Transverse colon (tissue), 4 donors: ENCODE measurements at places on chromosomes 5 and 9. TPM values are rescaled to one million over a fixed set of nuclear protein-coding genes. Genes with fewer than 3 reads are reported as not detected.

Gene BHMT2
- 3.2 TPM for total RNA-seq

- H3K36me3 ChIP-seq: no peaks in the 10 kb centered on the region
- DNase-seq: no peak
- no peaks in the 10 kb centered on the region for H3K27me3 ChIP-seq
- H3K4me1 ChIP-seq: no peaks in the 10 kb centered on the region
Measured at GRCh38 chr5:43078956-43079355, 38.8 kb upstream of the ANXA2R start.

GRCh38 chr5:68405784-68406743, 190.5 kb downstream of the PIK3R1 start:
- H3K27ac ChIP-seq: peak overlapping the region; percentile 72
- peaks cover 20% of the 10 kb centered on the region for H3K4me1 ChIP-seq
- H3K27me3 ChIP-seq: no peaks in the 10 kb centered on the region
- H3K36me3 ChIP-seq: no peaks in the 10 kb centered on the region
- H3K4me3 ChIP-seq: no peak overlapping the region
- DNase-seq: no peak

Gene MCTP1
- 18.3 TPM for total RNA-seq

Gene AK8
- total RNA-seq: not detected

DNA sequence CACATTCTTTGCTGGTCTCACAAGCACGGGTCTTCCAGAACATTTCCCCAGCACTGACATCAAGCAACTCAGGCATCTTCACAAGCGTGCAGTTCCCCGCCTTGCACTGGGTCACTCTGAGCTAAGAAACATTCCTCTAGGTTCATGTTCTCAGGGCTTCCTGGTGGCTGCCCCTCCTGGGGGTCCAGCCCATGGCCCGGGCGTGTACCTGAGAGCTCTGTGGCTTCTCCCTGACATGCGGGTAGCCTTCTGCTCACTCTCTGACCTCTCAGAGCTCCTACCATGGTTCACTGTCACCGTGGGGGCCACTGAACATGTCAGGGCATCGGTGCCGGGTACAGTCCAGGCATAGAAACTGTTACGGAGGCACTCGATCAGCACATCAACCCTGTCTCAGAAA, 87.5 kb downstream of the OLFM1 start:
- no peak overlapping the region for H3K27ac ChIP-seq
- H3K27me3 ChIP-seq: no peaks in the 10 kb centered on the region
- H3K36me3 ChIP-seq: no peaks in the 10 kb centered on the region
- no peak for DNase-seq

GRCh38 chr9:22079873-22080341, 70.8 kb upstream of the CDKN2B start:
- H3K27me3 ChIP-seq: no peaks in the 10 kb centered on the region
- H3K36me3 ChIP-seq: no peaks in the 10 kb centered on the region
- no peak overlapping the region for H3K27ac ChIP-seq

- no peaks in the 10 kb centered on the region for H3K36me3 ChIP-seq
- no peaks in the 10 kb centered on the region for H3K27me3 ChIP-seq
- H3K4me3 ChIP-seq: no peak overlapping the region
- H3K4me1 ChIP-seq: peaks cover 3% of the 10 kb centered on the region
- DNase-seq: no peak
Measured at GRCh38 chr5:78659114-78659513, 10.5 kb upstream of the LHFPL2 start.

GRCh38 chr5:126811515-126812198, 34.7 kb downstream of the LMNB1 start:
- DNase-seq: no peak
- no peaks in the 10 kb centered on the region for H3K36me3 ChIP-seq
- H3K4me1 ChIP-seq: no peaks in the 10 kb centered on the region
- no peaks in the 10 kb centered on the region for H3K27me3 ChIP-seq
- no peak overlapping the region for H3K27ac ChIP-seq

DNA sequence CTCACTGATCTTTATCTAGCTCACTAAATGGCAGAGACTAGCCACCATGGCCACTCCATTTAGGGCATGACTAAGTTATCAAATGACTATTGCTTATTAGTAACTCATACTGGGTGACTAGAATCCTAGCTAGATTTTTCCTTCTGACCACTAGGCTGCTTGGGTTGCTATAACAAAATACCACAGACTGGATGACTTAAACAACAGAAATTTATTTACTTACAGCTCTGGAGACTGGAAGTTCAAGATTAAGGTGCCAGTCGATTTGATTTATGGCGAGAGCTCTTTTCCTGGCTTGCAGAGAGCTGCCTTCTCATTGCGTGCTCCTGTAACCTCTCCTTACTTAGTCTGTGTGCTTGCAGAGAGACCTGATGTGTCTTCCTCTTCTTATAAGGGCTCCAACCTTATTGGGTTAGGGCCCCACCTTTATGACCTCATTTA, 55.0 kb upstream of the APC start:
- no peak overlapping the region for H3K4me3 ChIP-seq
- H3K36me3 ChIP-seq: no peaks in the 10 kb centered on the region
- H3K27me3 ChIP-seq: peaks cover 5% of the 10 kb centered on the region
- no peaks in the 10 kb centered on the region for H3K4me1 ChIP-seq
- H3K27ac ChIP-seq: no peak overlapping the region
- DNase-seq: no peak

Gene FOXB2
- not detected for total RNA-seq

DNA sequence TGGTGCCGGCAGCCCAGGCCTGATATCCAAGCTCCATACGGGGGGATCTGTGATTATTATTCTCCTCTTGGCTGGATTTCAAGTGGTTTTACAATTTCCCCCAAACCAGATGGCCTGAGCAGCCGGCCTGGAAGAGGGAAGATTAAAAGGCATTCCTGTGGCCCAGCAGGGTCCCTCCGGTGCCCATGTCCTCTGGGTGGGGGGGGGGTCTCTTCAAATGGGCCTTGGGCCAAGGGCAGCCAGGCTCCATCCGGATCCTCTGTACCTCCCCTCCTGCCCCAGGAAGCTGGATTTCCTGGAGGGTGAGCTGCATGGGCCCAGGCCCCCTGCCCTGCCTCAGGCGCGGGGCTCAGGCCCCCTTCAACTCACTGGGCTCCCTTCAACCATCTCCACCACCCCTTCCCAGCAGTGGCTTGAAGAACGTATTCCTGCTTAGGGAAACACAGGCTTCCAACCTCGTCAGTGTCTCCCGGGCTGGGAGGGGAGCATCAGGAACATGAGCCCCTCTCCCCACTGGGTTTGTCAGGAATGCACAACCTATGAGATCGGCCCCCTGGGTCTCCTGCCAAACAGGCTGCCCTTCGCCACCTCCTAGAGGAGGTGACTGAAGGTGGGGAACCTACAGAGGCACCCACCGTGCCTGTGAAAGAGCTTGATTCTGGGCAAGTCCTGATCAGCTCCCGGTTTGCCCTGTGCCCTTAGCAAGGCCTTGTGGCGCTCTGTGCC, 62.9 kb upstream of the ORM1 start:
- no peaks in the 10 kb centered on the region for H3K27me3 ChIP-seq
- H3K4me3 ChIP-seq: no peak overlapping the region
- no peak overlapping the region for H3K27ac ChIP-seq
- DNase-seq: no peak
- H3K36me3 ChIP-seq: no peaks in the 10 kb centered on the region

- H3K36me3 ChIP-seq: no peaks in the 10 kb centered on the region
- no peak overlapping the region for H3K4me3 ChIP-seq
- no peaks in the 10 kb centered on the region for H3K4me1 ChIP-seq
Measured at GRCh38 chr5:129820-130219, 37.9 kb downstream of the PLEKHG4B start.

DNA sequence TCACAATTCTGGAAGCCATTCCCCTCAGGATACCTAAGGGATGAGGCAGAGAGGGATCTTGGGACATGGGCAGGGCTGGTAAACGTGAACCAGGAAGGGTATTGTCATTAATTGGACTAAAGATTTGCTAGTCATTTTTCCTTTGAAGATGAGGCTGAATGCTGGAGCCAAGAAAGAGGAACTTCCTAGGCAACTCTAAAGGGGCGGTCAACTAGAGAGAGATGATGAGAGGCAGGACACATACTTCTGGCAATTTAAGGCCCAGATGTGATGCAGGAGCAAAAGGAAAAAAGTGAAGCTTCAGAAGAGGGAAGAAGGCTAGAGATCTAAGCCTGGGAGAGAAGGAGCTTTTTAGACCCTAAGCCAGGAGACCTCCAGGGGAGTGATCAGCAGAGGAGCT, 5.6 kb downstream of the GBA2 start:
- no peak for DNase-seq
- no peak overlapping the region for H3K4me3 ChIP-seq
- peaks cover 26% of the 10 kb centered on the region for H3K4me1 ChIP-seq
- H3K27me3 ChIP-seq: no peaks in the 10 kb centered on the region
- H3K36me3 ChIP-seq: peaks cover 57% of the 10 kb centered on the region

Gene SGCD
- total RNA-seq: 1.5 TPM

Gene STARD4
- total RNA-seq: 12.9 TPM

DNA sequence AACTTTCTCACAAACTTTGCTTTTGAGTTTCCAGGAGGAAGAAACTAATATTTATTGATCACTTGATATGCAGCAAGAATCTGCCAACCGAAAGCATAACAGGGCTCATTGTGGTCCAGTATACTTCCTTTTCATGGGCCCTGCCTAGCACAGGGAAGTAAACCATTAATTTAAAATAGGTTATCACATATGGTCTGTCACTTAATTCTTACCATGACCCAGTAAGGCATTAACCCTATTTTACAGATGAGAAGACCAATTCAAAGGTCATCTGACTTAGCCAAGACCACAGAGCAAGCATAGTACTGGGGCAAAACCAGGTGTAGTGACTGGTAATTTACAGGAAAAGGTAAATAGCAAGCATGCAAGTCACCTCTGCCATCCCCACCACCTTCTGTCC, 336.9 kb upstream of the DMAC1 start:
- no peak overlapping the region for H3K27ac ChIP-seq
- no peak for DNase-seq
- H3K27me3 ChIP-seq: no peaks in the 10 kb centered on the region
- H3K4me1 ChIP-seq: no peaks in the 10 kb centered on the region
- no peaks in the 10 kb centered on the region for H3K36me3 ChIP-seq

Gene CCNO
- 1.1 TPM for total RNA-seq

Gene PCDHA9
- total RNA-seq: 0.37 TPM

- no peak overlapping the region for H3K27ac ChIP-seq
- no peaks in the 10 kb centered on the region for H3K27me3 ChIP-seq
- DNase-seq: no peak
- no peaks in the 10 kb centered on the region for H3K4me1 ChIP-seq
- H3K36me3 ChIP-seq: no peaks in the 10 kb centered on the region
- no peak overlapping the region for H3K4me3 ChIP-seq
Measured at GRCh38 chr9:93321220-93321610, 130.3 kb upstream of the FAM120A start.

DNA sequence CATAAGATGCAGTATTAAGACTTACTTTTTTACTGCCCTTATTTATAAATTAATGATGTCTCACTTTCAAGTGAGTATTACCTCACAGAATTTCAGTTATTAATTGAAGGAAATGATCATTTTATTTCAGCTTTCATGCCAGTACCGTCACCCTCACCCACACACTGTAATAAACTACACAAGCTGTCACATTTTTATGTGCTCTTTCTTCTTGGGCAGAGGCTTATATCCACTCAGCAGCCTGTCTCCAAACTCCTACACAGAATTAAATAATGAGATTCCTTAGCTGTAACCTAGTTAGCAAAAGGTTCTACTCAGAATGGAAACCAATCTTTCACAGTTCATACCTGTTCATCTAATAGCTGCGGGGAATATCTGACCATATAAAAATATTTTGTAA, 1915.8 kb upstream of the CDH6 start:
- H3K36me3 ChIP-seq: no peaks in the 10 kb centered on the region
- no peaks in the 10 kb centered on the region for H3K4me1 ChIP-seq
- no peaks in the 10 kb centered on the region for H3K27me3 ChIP-seq
- no peak overlapping the region for H3K4me3 ChIP-seq

Gene OBP2B
- not detected for total RNA-seq

DNA sequence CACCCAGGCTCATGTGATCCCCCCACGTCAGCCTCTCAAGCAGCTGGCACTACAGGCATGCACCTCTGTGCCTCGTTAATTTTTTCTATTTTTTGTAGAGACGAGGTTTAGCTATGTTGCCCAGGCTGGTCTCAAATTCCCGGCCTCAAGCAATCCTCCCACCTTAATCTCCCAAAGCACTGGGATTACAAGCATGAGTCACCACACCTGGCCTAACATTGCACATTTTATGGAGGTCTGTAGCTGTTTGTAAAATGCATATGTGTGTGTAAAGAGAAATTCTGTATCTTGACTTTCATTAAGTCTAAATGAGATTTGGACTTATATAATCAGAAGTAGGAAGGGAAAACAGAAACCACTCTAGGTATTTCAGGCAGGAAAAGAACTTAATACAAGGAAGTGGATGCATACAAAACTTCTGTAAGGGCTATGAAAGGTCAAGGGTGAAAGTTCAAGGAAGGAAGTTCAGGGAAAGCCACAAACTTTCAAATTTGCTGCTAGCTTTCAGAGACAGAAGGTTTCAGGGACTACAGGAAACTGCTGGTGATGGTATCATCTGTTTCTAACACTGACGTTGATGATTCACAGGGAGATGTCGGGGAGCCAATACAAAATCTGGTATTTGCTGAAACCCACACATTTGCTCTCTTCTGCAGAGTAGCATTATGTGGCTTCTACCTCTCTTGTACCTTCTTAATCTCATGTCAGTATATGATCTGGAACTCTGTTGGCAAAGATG, 209.4 kb downstream of the PIK3R1 start:
- H3K36me3 ChIP-seq: no peaks in the 10 kb centered on the region
- DNase-seq: no peak
- H3K27ac ChIP-seq: peak overlapping the region; percentile 38
- peaks cover 3% of the 10 kb centered on the region for H3K4me1 ChIP-seq
- H3K27me3 ChIP-seq: no peaks in the 10 kb centered on the region

- H3K4me3 ChIP-seq: no peak overlapping the region
- no peaks in the 10 kb centered on the region for H3K36me3 ChIP-seq
- no peaks in the 10 kb centered on the region for H3K4me1 ChIP-seq
- H3K27ac ChIP-seq: no peak overlapping the region
- DNase-seq: no peak
- H3K27me3 ChIP-seq: no peaks in the 10 kb centered on the region
Measured at GRCh38 chr5:113447498-113448050, 12.8 kb upstream of the TSSK1B start.

- no peaks in the 10 kb centered on the region for H3K27me3 ChIP-seq
- H3K4me3 ChIP-seq: no peak overlapping the region
- H3K4me1 ChIP-seq: no peaks in the 10 kb centered on the region
- DNase-seq: no peak
- no peaks in the 10 kb centered on the region for H3K36me3 ChIP-seq
Measured at GRCh38 chr5:82806513-82806912, 270.7 kb downstream of the TMEM167A start.

Gene FAM221B
- not detected for total RNA-seq

Gene FOXD4
- not detected for total RNA-seq
